ENCODE measurements at places on chromosomes 12 and 14. TPM values are rescaled to one million over a fixed set of nuclear protein-coding genes. Genes with fewer than 3 reads are reported as not detected.

The CD163L1 gene
- not detected for total RNA-seq

The SMOC1 gene
- total RNA-seq: 14.3 TPM

The CACNA1C gene
- not detected for total RNA-seq

The CLEC4A gene
- total RNA-seq: not detected

The TMEM132D gene
- total RNA-seq: not detected

The TAS2R13 gene
- total RNA-seq: not detected

The KCNC2 gene
- not detected for total RNA-seq

The ATG14 gene
- 4.2 TPM for total RNA-seq

The NTF3 gene
- not detected for total RNA-seq

The KRT6C gene
- 261 TPM for total RNA-seq

The HOXC12 gene
- not detected for total RNA-seq

The CCDC177 gene
- total RNA-seq: not detected

The MIP gene
- not detected for total RNA-seq

The KRT2 gene
- 0.28 TPM for total RNA-seq

The RNASE7 gene
- 2.2 TPM for total RNA-seq

The SERPINA9 gene
- total RNA-seq: not detected

The C14orf39 gene
- 1.3 TPM for total RNA-seq

The CYP27B1 gene
- 10.4 TPM for total RNA-seq

The MMP17 gene
- total RNA-seq: 7.8 TPM

The RND1 gene
- total RNA-seq: 0.46 TPM

The TSPAN9 gene
- total RNA-seq: 5.8 TPM

The LRFN5 gene
- total RNA-seq: under 0.01 TPM

Data from airway epithelial cell (primary cell).